T-helper 2 cell (primary cell): ENCODE measurements at places on chromosomes 2 and 18.

DNA sequence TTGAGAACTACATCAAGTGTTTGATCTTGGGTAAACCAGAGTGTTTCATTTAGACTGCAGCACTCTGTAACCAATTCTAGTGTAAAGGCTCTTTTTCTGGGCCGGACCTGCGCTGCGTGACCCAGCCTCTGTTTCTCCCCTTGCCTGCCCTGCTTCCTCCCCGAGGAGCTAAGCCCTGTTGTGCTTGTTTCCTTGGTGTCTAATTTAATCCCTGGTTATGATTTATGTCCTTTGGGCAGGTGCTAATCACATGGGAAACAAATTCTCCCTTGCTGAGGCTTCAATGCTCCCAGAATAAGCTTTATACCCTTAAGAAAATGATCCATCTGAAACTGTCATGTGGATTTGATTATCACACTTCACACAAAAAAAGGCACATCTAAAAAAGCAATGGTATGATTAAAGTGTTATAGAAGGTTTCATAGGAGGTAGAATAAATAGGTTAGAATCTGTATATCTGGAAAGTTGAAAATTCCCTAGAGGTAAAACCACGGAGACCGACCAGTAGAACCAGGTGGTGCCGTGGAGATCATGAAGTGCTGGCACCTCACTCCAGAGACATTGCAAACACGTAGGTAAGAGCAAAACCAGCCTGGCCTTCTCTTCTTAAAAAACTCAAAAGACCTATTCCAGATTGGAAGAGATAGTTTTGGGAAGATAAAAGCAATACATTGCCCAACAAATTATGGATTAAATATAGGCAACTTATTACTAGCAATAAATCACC is 31.0 kb upstream of the SLC9A2 start:
- no peak for DNase-seq

DNA sequence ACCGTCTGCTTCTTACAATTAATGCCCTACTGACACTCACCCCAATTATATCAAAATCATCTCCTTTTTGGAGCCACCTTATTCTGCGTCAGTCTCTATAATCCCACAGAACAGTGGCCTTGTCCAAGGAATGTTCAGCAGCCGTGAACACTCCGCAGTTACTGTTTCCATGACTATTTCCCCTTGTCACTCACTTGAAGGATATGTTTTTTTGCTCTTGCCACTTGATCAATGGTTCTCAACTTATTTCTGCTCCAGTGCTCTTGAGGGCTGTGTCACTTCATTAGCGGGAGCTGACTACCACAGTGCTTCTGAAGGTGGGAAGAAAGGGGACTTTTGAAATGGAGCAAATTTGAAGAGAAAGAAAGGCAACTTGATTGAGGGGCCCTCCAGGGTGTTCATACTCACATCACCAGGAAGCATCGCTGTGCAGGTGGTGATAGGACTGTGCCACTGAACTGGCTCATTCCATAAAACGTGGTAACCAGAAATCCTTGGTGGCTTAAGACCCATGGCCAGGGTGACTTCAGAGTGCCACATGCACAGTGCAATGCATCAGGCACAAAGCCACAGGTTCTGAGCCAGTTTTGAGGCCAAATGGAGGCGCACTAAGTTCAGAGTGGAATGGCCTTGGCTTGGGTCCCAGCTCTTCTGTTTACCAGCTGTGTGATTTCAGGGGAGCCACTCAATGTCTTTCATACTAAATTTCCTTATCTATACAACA is 320.6 kb upstream of the RAB12 start:
- DNase-seq, result no peak

GRCh38 chr18:36516258-36516657 is 218.7 kb downstream of the FHOD3 start:
- DNase-seq, result no peak

GRCh38 chr18:48428475-48429177 is 19.4 kb upstream of the ZBTB7C start:
- no peak for DNase-seq

- no peak for DNase-seq
Measured at GRCh38 chr2:50448556-50448955, 583.4 kb downstream of the NRXN1 start.

- no peak for DNase-seq
Measured at GRCh38 chr2:187174582-187174981, 273.5 kb downstream of the CALCRL start.

GRCh38 chr2:37892436-37893114 is 32.5 kb upstream of the RMDN2 start:
- no peak for DNase-seq

DNA sequence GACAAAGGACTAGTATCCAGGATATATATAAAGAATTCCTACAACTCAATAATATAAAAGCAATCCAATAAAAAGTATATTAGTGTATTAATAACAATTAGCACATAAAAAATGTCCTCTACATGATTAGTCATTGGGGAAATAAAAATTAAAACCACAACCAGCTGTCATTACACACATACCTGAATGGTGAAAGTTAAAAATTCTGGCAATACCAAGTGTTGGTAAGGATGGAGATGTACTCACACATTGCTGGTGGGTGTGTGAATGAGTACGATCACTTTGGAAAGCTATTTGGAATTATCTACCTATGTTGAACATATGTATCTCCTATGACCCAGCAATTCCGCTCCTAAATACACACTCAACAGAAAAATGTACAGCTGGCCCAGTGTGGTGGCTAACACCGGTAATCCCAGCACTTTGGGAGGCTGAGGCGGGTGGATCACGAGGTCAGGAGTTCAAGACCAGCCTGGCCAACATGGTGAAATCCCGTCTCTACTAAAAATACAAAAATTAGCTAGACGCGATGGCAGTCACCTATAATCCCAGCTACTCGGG is 14.3 kb upstream of the NOL10 start:
- DNase-seq, result no peak

GRCh38 chr18:73283032-73283431 is 415.2 kb upstream of the NETO1 start:
- DNase-seq, result no peak

- no peak for DNase-seq
Measured at GRCh38 chr2:207919164-207919919, 106.0 kb downstream of the PLEKHM3 start.

DNA sequence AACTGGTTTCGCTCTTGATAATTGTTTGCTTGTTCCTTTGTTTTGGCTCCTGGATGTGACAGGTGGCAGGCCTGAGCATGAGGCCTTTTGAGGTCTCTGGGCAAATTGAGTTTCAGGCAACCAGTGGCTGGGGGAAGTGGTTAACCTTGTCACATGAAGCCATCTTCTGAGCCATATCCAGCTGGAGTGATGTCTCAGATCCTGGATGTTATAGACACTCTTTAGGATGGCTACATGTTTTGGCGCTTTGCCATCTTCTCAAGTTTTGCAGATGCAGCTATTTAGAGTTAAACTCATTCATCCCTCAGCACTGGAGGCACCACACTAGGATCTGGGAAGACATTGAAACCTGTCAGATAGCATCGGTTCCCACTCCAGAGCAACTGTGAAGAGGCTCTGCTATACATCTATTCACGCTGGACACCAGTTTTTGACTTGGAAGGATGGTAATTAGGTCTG is 25.3 kb upstream of the TACR1 start:
- no peak for DNase-seq

- DNase-seq, result no peak
Measured at GRCh38 chr18:62751977-62752376, 36.6 kb downstream of the PHLPP1 start.

- no peak for DNase-seq
Measured at GRCh38 chr2:40372283-40372985, 79.5 kb downstream of the SLC8A1 start.

GRCh38 chr2:109200616-109201464 is 71.8 kb downstream of the SH3RF3 start:
- no peak for DNase-seq

DNA sequence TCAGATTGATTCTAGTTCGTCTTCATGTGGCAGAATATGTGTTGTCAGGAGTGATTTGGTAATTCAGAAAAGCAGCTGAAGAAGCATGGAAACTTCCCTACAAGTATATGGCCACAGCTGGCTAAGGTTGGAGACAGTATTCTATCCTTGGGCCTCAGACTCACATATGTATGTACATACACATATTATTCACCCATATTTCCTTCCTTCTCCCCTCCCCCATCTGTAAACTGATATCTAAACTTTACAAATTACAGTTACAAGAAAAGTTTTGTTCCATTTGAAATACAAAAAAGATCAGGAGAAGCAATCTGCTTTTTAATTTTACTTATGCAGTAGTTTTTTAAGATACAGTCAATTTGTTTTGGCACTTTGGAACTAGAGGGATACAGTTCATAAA is 3.1 kb downstream of the SP3 start:
- DNase-seq, result no peak

- DNase-seq, result no peak
Measured at GRCh38 chr2:30691948-30692828, 115.1 kb downstream of the CAPN13 start.

DNA sequence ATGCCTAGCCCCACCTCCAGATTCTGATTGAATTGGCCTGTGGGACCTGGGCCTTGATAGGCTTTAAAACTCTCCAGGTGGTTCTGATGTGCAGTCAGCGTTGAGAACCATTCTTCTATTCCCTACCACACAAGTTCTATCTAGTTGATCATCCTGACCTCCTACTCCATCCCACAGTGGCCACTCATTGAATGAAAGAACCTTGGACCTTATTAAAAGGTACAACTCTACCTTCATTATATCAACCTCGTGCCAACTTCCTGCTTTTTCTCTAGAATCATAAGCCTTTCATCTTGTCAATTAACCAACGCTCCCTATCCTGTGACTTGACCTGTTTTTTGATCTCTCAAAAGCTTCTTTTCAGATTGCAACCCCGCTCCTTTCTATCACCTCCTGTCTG is 55.8 kb downstream of the SLC40A1 start:
- DNase-seq, result no peak

GRCh38 chr2:191070276-191070675 is 56.3 kb upstream of the STAT1 start:
- DNase-seq, result no peak
